ENCODE measurements at places on chromosomes 6 and 20. TPM values are rescaled to one million over a fixed set of nuclear protein-coding genes. Genes with fewer than 3 reads are reported as not detected.

RRAGD gene
- 0.58 TPM for polyA plus RNA-seq

WFDC5 gene
- polyA plus RNA-seq, result not detected

KIF25 gene
- not detected for polyA plus RNA-seq

MAN1A1 gene
- 17.7 TPM for polyA plus RNA-seq

EYS gene
- 0.18 TPM for polyA plus RNA-seq

HDGFL1 gene
- not detected for polyA plus RNA-seq

ACOT13 gene
- 9.0 TPM for polyA plus RNA-seq

FOXA2 gene
- polyA plus RNA-seq, result not detected

PLEKHG1 gene
- 82.2 TPM for polyA plus RNA-seq

AVP gene
- not detected for polyA plus RNA-seq

SMLR1 gene
- not detected for polyA plus RNA-seq

PRSS16 gene
- 0.76 TPM for polyA plus RNA-seq

SLC44A4 gene
- not detected for polyA plus RNA-seq

AGPAT1 gene
- 16.2 TPM for polyA plus RNA-seq

VGLL2 gene
- polyA plus RNA-seq, result not detected

ANGPT4 gene
- not detected for polyA plus RNA-seq

FRK gene
- not detected for polyA plus RNA-seq

TOX2 gene
- not detected for polyA plus RNA-seq

LY6G6F gene
- not detected for polyA plus RNA-seq

TSBP1 gene
- polyA plus RNA-seq, result not detected

MROH8 gene
- polyA plus RNA-seq, result 0.89 TPM

OCSTAMP gene
- not detected for polyA plus RNA-seq

RAMACL gene
- 0.52 TPM for polyA plus RNA-seq

IRF4 gene
- polyA plus RNA-seq, result 45.7 TPM

POU5F1 gene
- polyA plus RNA-seq, result 0.40 TPM
